ENCODE measurements at places on chromosomes 4 and X.

- no peak for DNase-seq
Measured at GRCh38 chrX:99421796-99422195, 988.3 kb downstream of the PCDH19 start.

GRCh38 chr4:19969492-19969891, 282.2 kb upstream of the SLIT2 start:
- DNase-seq = no peak

DNA sequence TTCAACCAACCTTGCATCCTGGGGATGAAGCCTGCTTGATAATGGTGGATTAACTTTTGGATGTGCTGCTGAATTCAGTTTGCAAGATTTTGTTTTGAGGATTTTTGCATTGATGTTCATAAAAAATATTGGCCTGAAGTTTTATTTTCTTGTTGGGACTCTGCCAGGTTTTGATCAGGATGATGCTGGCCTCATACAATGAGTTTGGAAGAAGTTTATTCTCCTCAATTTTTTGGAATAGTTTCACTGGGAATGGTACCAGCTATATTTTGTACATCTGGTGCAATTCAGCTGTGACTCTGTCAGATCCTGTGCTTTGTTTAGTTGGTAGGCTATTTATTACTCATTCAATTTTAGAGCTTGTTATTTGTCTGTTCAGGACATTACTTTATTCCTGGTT, 340.3 kb upstream of the TRAM1L1 start:
- DNase-seq = no peak

- DNase-seq = no peak
Measured at GRCh38 chr4:152581536-152582160, 45.8 kb upstream of the FBXW7 start.

DNA sequence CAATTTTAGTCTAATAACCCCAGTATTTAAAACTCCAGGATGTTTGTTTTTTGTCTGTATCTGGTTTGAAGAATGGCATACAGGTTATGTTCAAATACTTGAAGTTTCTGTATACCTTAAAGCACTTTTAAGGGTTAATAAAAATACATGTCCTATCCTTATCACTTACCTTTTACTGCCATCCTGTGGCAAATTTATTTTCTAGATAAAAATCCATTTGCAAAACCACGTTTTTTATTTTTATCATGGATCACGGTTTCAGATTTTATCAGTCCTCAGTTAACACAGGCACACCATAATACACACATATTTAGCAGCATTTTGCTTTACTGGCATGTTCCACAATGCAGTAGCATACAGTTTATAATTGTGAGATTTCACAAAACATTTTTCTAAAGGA, 113.3 kb upstream of the H2AZ1 start:
- DNase-seq = no peak

DNA sequence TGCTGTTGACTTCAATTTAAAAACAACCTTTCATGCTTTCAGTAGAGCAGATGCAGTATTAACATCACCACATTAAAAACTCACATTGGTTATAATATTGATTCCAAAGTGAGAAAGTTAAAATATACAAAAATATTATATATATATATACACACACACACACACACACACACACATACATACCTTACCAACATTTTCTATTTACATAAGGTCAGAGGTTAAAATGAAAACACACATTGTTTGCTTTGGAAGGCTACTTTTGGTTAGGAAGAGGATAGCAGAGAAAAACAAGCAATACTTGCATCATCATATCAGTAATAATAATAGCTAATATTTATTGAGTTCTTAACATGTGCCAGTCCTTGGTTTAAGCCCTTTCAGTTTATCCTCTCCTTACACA, 226.5 kb downstream of the PPP4R3C start:
- DNase-seq = no peak

DNA sequence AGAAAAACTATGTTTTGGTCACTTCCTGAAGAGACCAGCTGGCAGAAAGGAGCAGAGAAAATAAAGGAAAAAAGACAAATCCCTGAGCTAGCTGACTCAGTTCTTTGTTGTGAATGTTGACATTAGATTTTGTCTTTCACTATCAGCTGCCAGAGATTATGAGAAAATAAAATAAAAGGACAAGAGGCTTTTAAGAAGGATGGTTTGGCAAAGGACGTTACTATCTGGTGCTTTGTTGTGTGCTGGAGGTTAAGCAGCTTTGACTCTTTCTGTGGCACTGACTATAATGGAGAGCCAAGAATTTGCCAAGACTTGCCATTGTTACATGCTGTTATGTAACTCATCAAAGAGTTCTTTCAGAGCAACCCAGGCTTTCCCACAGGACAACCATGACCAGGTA, 12.1 kb downstream of the ASB5 start:
- no peak for DNase-seq

GRCh38 chrX:109672239-109672638, 47.3 kb upstream of the KCNE5 start:
- no peak for DNase-seq

GRCh38 chrX:115940348-115940747, 230.2 kb upstream of the AGTR2 start:
- DNase-seq = no peak

GRCh38 chr4:184401397-184402171, 72.8 kb downstream of the IRF2 start:
- no peak for DNase-seq

DNA sequence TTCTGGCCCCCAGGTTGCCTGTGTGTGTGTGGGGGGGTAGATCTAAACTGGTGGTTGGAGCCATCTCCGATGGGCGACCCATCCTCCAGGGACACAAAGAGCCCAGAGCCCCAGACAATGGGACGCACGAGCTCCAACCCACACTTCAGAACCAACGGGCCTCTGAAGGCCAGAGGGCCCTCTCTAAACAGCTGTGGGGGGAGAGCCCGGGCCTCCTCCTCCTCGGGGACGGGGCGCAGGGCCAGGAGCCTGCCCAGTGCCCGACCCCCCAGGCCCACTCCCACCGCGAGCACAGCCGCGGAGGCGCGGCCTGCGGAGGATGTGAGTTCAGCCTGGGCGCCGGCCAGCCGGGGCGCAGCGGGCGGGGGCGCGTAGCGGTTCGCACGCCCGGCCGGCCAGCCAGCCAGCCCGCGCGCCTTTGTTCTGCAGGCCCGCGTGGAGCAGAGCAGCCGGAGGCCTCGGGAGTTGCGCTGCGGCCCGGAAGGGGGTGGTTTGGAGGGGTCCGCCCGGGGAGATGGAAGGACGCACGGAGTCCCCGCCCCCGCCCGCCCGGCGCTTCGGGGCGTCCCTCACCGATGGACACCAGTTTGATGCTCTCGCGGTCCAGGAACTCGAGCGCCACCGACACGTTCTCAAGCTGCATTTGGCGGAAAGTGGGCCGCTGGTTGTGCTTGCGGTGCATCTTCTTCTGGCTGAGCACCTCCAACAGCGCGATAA, 4.0 kb downstream of the FLNA start:
- DNase-seq = no peak

DNA sequence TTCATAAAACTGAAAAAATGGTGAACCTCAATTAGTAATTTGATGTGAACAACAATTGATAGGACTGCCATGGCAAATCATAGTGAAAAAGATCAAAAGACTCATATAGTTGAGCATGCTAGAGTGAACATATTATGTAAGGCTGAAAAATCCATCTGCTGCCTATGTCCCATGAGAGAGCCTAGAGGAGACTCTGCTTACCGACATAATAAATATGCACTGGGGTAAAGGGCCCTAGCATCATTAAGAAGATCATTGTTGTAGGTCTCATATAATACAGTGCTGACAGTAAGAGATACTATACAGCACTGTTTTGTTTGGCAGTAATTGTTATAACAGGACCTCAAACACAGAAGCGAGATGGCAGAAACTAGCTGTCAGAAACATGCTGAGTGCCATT, 229.0 kb downstream of the PABPC4L start:
- no peak for DNase-seq

GRCh38 chrX:75989806-75990590, 182.9 kb upstream of the PBDC1 start:
- no peak for DNase-seq

- no peak for DNase-seq
Measured at GRCh38 chrX:8960957-8961468, 72.9 kb downstream of the FAM9B start.
